Stimulated activated CD8-positive, alpha-beta memory T cell treated with anti-CD3 and anti-CD28 coated beads, Interleukin-7, amount 100 ng/mL, for 1 hour (primary cell): ENCODE measurements at places on chromosomes 5 and 9.

DNA sequence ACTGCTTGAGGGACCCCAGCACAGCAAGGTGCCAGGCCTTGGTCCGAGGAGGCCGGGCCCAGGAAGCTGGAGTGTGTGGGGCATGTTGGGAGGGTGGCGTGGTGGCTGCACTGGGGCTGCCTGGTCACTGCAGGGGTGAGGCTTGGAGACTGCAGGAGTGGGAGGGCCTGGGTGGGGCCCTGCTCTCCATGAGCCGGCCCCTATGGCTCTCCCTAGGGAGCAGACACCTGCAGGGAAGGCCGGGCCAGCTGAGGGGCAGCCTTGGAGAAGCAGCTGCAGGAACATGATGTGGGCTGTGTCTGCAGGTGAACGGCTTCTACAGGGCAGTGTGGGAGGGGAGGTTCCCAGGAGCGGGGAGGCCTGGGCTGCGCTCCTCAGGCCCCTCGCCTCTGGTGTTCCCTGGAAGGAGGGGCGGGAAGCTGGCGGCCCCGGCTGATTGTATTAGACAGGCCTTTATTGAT is 41.7 kb upstream of the TMEM250 start:
- DNase-seq, result no peak

GRCh38 chr5:31983851-31984250 is 190.3 kb downstream of the GOLPH3 start:
- no peak for DNase-seq

- DNase-seq, result no peak
Observed at GRCh38 chr5:16735101-16736060, 118.6 kb upstream of the RETREG1 start.

GRCh38 chr9:121213136-121213806 is 11.6 kb upstream of the RAB14 start:
- peak; percentile 20 for DNase-seq

DNA sequence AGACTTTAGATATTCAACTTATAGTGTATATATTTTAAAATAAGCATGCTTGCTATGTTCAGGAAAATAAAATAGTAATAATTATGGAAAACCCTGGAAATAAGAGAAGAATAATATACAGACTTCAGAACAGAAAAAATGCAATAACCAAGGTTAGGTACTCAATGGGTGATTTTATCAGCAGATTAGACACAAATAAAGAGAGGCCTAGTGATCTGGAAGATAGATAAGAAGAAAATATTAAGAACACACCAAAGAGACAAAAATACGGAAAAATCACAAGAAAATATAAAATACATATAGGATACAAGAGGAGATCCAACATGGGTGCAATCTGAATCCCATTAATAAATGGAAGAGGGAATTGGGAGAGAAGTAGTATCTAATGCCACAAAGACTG is 1348.5 kb upstream of the WWC1 start:
- DNase-seq, result no peak
